ENCODE measurements at places on chromosomes 3 and 15. TPM values are rescaled to one million over a fixed set of nuclear protein-coding genes. Genes with fewer than 3 reads are reported as not detected.

Gene C3orf52
- total RNA-seq: 3.7 TPM

Gene MUC13
- not detected for total RNA-seq

Gene THRB
- 3.1 TPM for total RNA-seq

Gene TMEM41A
- 13.6 TPM for total RNA-seq

Gene NR1I2
- total RNA-seq: under 0.01 TPM

Gene MAP2K5
- 19.3 TPM for total RNA-seq

Gene LSAMP
- 3.7 TPM for total RNA-seq

Gene IL12A
- total RNA-seq: 0.52 TPM

Gene GRIP2
- total RNA-seq: 8.9 TPM

Gene CCR3
- not detected for total RNA-seq

Gene CLDN18
- under 0.01 TPM for total RNA-seq

Gene C2CD4A
- total RNA-seq: not detected

Gene INSYN1
- total RNA-seq: 2.1 TPM

Gene TRH
- 0.52 TPM for total RNA-seq

Gene DNASE1L3
- 1.0 TPM for total RNA-seq

Gene PCYT1A
- 35.0 TPM for total RNA-seq

Gene CCRL2
- total RNA-seq: 1.6 TPM

Gene CDC25A
- 3.7 TPM for total RNA-seq

Gene RTF1
- 31.3 TPM for total RNA-seq

Gene MYLK
- 26.6 TPM for total RNA-seq

Gene RPL32
- total RNA-seq: 1,978 TPM

Gene OXTR
- 0.52 TPM for total RNA-seq

Gene SEC62
- 25.1 TPM for total RNA-seq

Gene SH2D7
- total RNA-seq: not detected

Gene WDR49
- total RNA-seq: 5.7 TPM

Gene KCNMB2
- 11.5 TPM for total RNA-seq

Gene SLC22A13
- not detected for total RNA-seq

Gene RPL4
- 1,702 TPM for total RNA-seq

Gene ACSBG1
- total RNA-seq: under 0.01 TPM

Gene ZMYND10
- 0.52 TPM for total RNA-seq

Gene SOX14
- not detected for total RNA-seq

Gene MCF2L2
- under 0.01 TPM for total RNA-seq

Gene BCL2A1
- total RNA-seq: 1.0 TPM

Gene RARRES1
- 1.6 TPM for total RNA-seq

Gene COL6A6
- total RNA-seq: 103 TPM

Gene PCOLCE2
- total RNA-seq: 3.1 TPM

Gene SCN5A
- 1.6 TPM for total RNA-seq

Gene KIF7
- 4.7 TPM for total RNA-seq

Gene PARP3
- 6.3 TPM for total RNA-seq

Gene ADCY5
- total RNA-seq: 6.8 TPM

Gene IL16
- 4.7 TPM for total RNA-seq

Measured in skeletal muscle tissue (tissue), 5 donors.